ENCODE measurements at places on chromosomes 6 and 20. TPM values are rescaled to one million over a fixed set of nuclear protein-coding genes. Genes with fewer than 3 reads are reported as not detected.

The ATF6B gene
- 90.9 TPM for total RNA-seq

GRCh38 chr6:144077871-144078270 lies 17.5 kb downstream of the SF3B5 start:
- H3K27me3 ChIP-seq: no peaks in the 10 kb centered on the region
- H3K4me3 ChIP-seq: no peak overlapping the region
- H3K36me3 ChIP-seq: no peaks in the 10 kb centered on the region
- H3K27ac ChIP-seq: no peak overlapping the region

DNA sequence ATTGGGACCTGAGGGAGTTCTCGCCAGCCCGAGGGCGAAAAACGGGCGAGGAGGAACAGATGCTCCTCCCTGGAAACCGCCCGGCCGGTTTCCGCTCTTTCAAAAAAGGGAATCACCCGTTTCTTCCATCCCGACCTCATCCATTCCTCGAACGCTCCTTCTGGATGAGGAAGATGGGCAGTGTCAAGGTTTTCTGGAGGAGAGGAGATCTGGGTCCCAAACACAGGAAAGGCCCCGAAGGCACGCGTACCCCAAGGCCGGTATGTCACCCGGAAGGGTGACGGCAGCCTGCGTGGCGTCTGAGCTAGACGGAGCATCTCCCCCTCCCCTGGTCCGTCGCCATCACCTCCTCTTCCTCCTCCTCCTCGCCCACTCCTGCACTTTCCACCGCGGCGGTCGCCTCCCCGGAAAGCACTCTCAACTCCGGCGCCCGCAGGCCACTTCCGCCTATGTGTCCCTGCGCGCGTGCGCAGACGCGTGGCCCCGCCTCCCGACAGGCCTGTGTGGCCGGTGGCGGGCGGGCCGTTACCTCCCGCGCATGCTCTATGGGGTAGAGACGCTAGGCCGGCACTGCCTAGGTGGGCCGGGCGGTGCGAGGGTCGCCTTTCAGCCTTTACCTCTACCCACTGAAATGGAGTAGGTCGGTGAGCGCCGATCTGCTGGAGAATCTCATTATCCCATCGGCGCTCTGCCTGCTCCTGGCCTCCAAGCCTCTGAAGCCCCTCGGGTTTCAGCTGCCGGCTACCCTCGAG lies at the start of gene SLC35B3:
TSS of gene SLC35B3 (minus strand) at position 453 of the 752 bp plus-strand sequence.
- H3K27ac ChIP-seq: peak within 1 kb of the TSS; percentile 81
- no peaks in the 10 kb centered on the region for H3K27me3 ChIP-seq
- no peaks in the 10 kb centered on the region for H3K4me1 ChIP-seq
- H3K4me3 ChIP-seq: peak within 1 kb of the TSS; percentile 99

GRCh38 chr6:88982720-88983119 lies 19.3 kb upstream of the RNGTT start:
- H3K27ac ChIP-seq: no peak overlapping the region
- no peaks in the 10 kb centered on the region for H3K4me1 ChIP-seq
- no peak overlapping the region for H3K4me3 ChIP-seq
- H3K27me3 ChIP-seq: no peaks in the 10 kb centered on the region

- DNase-seq: no peak
- no peaks in the 10 kb centered on the region for H3K36me3 ChIP-seq
- no peak overlapping the region for H3K27ac ChIP-seq
- H3K4me1 ChIP-seq: no peaks in the 10 kb centered on the region
- H3K4me3 ChIP-seq: no peak overlapping the region
Measured at GRCh38 chr6:152420696-152421095, 216.5 kb downstream of the SYNE1 start.
